ENCODE measurements at places on chromosomes 4 and X.

DNA sequence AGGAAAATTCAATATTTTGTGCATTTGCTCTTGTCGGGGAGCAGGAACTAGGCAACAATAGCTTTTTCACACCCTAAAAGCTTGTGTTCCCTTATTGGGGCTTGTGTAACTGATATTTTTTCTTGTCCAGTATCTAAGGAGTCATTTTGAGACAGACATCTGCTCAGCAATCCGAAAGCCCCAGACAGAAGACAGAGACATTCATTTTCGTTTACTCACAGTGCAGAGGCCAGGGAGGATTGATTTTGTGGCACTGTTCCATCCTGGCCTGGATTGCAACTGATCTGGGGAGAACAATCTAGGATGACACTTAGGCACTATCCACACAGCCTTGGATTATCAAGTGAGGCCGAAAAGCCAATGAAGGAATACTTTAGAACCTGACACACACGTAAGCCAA, 27.4 kb upstream of the PLAC1 start:
- no peak for DNase-seq

DNA sequence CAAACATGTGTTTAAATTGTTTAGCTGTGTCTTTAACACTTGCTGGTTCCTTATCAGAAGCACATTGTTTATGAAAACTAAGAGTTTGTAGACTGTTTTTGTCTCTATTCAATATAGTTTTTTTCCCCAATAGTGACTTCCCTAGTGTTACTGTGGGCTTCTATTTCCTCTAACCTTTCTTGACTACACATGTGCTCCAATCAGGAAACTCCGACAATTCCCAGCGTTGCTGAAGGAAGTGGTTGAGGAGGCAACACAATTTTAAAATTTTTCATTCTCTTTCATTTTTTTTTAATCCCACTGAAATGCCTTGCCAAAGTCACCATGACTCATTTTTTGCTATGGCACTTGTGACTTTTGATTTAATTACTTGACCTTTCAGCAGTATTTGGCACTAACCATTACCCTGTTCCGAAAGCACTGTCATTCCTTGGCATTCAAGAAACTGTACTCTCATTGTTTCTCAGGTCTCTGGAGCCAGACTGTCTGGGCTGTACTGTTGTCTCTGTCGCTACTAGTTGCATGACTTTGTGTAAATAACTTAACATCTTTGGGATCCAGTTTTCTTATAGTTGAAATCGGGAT, 67.6 kb upstream of the FREM3 start:
- DNase-seq = no peak

- no peak for DNase-seq
These were observed 42.5 kb downstream of the ADD1 start for GRCh38 chr4:2886161-2886560.

DNA sequence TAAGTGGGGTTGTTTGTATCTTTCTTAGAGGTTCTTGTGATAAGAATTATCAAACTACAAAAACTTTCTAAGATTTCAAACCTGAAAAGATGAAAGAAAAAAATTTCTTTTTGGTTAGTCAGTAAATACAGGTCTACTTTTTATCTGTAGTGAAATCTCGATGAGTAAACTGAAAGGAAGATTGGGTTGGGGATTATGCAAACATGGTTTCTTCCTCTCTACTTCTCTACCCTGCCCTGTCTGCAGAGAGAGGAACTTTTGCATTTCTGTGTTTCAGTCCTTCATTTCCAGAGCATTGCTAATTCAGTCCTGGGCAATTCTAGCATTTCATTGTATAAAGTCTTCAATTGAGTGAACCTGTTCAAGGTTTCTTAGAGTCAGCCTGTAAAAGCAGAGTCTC, 51.6 kb upstream of the IL2 start:
- no peak for DNase-seq

DNA sequence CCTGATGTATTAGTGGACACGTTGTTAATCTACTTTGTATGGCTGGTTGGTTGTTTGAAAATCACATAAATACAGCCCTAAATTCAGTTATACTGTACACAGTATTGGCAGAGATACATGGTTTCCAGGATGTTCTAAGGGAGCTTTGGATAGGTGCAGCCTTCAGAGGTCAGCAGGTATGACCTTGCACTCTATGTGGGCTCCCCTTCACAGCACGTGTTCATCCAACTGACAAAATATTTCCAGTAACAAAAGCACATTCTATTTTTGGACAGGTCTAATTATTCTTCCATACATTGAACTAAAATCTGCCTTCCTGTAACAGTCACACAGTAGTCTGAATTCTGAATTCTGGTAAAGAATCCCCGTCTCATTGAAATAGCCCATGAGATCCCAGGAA, 92.8 kb upstream of the RAPGEF2 start:
- no peak for DNase-seq

Measured in non-pigmented ciliary epithelial cell (primary cell).